ENCODE measurements at places on chromosomes 7 and 10.

DNA sequence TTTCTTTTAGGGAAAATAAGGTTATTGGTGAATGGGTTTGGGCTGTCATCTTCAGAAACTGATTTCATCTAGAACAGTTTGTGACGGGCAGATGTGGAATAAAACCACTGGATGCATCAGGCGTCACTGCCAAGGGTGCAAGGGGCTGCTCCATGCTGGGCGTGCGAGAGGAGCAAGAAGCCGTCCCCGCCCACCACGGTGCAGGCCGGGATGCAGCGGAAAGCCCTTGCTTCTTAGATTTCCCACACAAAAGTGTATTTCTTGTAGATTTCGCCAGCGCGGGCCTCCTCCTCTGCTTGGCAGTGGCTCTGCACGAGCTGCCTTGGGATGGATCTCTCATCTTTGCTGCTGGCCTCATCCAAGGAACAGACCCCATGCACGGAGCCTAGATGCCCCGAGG, 189.3 kb downstream of the CUX1 start:
- DNase-seq: no peak

DNA sequence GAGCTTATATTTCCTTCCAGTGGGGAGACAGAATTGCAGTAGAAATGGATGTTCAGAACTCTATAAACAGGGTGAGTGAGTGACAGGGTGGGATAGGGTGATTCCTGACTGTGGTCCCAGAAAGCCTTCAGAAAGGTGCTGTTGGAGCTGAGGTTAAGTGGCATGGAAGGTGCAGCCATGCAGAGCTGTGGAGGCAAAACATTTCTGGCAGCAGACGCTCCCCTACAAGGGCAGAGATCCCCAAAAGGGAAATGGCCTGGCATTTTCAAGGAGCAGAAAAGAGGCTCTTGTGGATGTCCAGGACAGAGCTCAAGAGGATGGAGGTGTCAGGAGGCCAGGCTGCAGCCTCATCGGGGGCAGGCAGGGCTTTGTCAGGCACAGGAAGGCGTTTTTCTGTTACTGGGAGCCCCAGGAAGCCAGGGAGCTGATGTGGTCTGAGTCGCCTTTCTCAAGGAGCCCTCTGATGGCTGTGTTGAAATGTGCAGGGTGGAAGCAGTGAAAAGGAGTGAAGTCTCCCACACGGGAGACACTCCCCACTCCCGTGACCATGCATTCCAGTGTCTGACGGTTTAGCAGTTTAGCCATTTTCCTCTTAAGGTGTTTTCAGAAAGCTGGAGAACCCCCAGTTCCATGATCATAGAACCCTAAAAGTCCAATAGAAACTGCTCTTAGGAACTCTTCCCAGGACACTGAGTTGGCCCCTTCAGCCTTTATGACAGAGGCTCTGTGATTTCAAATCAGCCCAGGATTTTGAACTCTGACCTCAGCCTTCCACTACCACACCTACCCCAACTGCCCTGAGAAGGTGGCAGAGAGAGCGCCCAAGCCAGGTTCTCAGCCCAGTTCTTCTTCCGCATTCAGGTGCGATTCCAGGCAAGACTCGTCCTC, 96.2 kb downstream of the C10orf105 start:
- no peak for DNase-seq

DNA sequence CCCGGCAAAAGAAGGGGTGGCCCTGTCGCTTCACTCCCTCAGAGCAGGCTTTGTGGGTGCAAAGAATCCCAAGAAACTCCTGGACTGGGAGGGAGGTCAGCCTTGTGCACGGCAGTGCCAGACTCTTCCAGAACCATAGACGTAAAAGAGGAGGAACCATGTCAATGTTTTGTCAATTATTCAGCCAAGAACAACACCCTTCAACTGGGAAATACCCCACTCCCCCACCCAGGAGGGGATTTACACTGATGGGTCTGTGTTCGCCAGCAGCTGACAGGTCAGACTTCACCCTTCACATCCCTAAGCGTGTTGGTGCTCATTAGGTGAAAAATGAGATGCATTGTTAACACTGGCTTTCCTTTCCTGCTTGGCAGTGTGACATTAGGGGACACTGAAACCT, 116.8 kb upstream of the BMPER start:
- DNase-seq: no peak

DNA sequence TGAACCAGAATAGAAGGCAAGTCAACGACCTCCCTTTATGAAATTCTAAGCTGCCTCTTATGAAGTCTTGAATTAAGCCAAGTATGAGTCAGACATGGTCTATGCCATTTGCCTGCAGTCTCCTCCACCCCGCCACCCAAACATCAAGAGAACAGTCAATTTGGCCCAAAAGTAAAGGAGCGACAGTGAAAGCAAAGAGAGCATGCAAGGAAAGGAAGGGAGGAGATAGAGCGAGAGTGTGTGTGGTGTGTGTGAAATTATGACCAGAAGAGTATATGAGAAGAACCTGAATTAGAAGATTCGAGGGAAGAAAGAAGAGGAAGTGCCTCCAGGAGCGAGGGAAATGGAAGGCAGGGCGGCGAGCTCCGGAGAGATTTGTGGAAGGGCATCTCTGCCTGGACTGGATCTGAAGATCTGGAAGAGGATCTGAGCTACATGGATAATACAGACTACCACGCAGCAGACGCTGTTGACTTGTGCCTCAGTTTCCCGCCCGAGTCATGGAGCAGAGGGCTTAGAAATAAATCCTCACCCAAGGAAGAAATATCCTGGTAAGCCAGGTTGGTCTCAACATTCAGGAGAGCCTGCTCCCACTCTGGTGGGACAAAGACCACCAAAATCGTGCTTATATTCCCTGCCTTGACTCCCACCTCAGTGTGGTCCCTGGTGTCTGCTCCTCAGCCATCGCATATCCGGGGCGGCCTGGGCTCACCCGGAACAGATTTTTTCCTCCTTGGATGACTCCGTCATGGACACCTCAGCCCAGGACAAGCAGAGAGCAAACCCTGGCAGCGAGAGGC, 459 bp downstream of the ZDHHC6 start:
- no peak for DNase-seq

GRCh38 chr7:44827567-44827966, 20.3 kb downstream of the H2AZ2 start:
- DNase-seq: no peak
